Stimulated activated CD4-positive, alpha-beta T cell treated with anti-CD3 and anti-CD28 coated beads, Interleukin-1b, Interleukin-23, amount 100 ng/mL, for 1 hour (primary cell): ENCODE measurements at places on chromosomes 16 and 17.
A peak's percentile ranks its signal among the peaks of the same experiment; 100 is the strongest.

- no peak for DNase-seq
Observed at GRCh38 chr17:48026502-48027321, 10.9 kb downstream of the COPZ2 start.

DNA sequence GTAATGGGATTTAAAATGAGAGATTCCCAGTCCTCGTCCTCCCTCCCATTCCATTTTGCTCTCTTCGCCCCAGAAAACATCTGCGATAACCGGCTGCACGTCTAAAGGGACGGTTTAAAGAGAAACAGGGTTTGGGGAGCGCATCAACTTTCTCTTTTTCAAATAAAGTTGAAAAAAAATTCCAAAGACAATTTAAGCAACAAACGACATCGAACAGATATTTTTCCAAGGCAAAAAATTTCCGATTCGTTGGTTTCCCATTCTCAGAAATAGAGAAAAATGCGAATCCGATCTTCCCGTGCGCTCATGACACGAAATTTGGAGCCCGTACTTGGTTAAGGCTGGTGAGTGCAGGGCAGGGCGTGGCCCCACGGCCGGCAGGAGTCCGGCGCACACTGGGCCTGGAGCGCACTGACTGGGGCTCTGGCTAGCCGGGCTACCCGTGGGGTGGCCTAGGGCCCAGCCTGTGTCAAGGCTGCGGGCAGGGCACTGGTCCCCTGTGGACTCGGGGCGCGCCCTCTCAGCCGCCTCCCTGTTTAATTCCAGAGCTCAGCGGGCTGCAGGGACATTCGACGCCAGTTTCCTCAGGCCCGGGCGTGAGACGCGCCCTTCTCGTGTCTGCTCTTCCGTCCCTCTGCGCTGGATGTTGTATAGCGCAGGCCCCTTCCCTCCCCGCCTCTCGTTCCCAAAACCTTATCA lies 17.9 kb upstream of the ZFHX3 start:
- no peak for DNase-seq

- DNase-seq: no peak
Observed at GRCh38 chr16:54418903-54419302, 132.3 kb upstream of the IRX3 start.

GRCh38 chr17:30567231-30568116 lies 90.3 kb downstream of the GOSR1 start:
- no peak for DNase-seq

- DNase-seq: no peak
Observed at GRCh38 chr16:65842067-65842466, 524.4 kb upstream of the CDH5 start.

- no peak for DNase-seq
Observed at GRCh38 chr17:32833526-32833925, 43.4 kb downstream of the MYO1D start.

DNA sequence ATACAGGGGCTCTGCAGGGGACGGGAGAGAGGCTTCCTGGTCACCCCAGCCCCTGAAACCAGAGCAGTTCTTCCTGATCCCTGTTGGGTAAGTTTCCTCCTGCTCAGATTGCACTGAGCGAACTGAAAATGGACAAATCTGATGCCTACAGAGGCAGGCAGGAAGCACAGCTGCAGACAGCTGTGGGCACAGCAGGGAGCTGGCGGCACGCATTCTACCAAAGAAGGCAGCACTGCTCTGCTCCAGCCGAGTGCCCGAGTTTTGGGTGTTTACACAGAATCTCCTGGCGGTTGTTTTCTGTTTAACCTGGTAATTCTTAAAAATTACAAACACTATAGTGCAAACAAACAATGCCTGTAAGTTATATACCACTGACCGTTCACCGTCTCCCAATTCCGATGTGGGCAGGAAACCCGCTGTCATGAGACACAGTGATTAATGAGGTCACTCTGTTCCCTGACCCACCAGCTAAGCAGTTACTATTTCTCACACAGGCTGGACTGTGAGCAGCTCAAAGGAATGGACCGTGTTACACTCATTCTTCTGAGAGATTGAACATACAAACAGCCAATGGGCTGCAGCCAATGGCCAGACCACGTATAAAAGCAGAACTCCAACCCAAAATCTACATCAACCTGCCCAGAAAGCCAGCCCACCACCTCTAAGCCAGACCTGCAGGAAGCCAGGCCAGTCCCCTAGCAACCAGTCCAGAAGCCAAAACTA lies 25.5 kb downstream of the NSMCE1 start:
- no peak for DNase-seq

DNA sequence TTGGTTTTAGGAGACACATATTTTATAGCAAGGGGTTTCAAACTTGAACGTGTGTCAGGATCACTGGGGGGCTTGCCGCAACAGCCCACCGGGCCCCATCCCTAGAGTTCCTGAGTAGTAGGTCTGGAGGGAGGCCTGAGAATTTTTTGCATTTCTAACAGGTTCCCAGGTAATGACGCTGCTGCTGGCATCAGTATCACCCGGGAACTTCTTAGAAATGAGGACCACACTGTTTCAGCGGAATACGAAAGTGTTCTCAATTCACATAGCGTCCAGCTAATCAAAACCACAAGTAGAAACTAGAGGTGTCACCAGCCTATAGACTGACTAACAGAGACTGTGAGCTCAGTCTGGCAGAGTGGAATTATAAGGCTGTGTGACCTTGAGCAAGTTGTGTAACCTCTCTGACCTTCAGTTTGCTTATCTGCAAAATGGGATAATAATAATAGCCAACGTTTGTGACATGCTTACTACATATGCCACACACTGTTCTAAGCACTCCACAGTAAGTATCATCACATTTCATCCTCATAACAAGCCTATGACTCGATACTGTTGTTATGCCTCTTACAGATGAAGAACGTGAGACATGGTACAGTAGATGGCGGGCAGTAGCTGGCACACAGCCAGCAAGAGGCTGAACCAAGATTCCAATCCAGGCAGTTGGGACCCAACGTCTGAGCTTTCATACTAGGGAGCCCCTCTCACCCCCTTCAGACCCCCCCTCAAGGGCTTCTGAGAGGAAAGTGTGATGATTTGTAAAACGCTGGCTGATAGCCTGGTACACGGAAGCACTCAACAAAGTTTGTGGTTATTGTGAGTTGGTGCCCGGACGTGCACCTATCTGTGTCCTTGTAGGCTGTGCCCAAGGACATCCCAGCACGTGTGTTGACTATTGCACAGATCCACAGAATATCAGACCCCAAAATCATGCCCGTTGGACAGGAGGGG lies 4.6 kb upstream of the ICAM2 start:
- no peak for DNase-seq

- no peak for DNase-seq
Observed at GRCh38 chr16:85751698-85752501, 1.0 kb upstream of the C16orf74 start.

- no peak for DNase-seq
Observed at GRCh38 chr16:70466805-70467076, 12.3 kb downstream of the FCSK start.

DNA sequence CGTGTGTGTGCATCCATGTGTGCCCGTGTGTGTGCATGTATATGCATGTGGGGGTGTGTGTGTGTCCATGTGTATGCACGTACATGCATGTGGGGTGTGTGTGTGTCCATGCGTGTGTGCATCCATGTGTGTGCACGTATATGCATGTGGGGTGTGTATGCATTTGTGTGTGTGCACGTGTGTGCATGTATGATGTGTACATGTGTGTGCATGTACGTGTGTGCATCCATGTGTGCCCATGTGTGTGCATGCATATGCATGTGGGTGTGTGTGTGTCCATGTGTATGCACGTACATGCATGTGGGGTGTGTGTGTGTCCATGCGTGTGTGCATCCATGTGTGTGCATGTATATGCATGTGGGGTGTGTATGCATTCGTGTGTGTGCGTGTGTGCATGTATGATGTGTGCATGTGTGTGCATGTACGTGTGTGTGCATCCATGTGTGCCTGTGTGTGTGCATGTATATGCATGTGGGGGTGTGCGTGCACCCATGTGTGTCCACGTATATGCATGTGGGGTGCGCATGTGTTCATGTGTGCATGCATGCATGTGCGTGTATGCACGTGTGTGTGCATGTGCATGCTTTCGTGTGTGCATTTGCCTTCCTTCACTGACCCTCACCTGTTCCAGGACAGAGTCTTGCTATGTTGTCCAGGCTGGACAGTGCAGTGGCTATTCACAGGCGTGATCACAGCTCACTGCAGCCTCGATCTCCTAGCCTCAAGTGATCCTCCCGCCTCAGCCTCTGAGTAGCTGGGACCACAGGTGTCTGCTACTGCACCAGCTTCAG lies 129.6 kb upstream of the TNRC6C start:
- DNase-seq: no peak

DNA sequence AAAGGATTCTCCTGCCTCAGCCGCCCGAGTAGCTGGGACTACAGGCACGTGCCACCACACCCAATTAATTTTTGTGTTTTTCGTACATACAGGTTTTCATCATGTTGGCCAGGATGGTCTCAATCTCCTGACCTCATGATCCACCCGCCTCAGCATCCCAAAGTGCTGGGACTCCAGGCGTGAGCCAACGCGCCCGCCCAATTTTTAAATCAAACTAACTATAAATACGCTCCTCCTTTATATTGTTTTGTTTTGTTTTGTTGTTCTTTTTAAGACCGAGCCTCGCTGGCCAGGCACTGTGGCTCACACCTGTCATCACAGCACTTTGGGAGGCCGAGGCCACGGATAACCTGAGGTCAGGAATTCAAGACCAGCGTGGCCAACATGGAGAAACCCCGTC lies 1.9 kb upstream of the UTP6 start:
- DNase-seq: no peak

DNA sequence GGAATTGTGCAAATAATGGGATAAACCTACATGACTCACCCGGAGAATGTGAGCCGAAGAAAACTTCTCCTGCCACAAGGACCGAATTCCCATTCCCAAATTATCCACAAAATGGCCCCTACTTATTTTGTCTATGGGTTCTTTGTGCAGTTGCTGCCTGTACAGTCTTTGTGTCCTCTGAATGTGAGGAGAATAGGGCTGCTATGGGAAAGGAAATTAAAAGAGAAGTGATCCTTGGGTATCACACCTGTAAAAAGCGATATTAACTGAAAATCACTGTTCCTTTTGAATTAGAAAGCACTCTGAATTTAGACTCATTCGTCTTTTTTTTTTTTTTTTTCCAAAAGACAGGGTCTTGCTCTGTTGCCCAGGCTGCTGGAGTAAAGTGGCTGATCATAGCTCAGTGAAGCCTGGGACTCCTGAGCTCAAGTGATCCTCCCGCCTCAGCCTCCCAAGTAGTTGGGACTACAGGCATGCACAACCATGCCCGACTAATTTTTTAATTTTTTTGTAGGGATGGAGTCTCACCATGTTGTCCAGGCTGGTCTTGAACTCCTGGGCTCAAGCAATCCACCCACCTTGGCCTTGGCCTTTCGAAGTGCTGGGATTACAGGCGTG lies 45.4 kb downstream of the CHD9 start:
- no peak for DNase-seq

DNA sequence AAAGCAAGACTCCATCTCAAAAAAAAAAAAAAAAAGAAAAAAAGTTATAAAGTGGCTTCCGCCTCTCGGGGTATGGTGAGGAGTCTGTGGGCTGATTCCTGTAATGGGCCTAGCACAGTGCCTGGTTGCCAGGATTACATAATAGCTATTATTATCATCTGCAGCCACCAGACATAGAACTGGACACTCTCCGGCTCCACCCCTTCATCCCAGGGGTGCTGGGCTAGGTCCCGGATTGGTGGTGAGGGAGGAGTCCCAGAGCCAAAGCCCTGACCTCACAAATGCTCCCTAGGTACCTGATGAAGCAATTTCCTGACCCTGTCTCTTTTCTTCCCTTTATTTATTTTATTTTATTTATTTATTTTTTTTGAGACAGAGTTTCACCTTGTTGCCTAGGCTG lies 11.6 kb upstream of the ADGRG1 start:
- DNase-seq: no peak

DNA sequence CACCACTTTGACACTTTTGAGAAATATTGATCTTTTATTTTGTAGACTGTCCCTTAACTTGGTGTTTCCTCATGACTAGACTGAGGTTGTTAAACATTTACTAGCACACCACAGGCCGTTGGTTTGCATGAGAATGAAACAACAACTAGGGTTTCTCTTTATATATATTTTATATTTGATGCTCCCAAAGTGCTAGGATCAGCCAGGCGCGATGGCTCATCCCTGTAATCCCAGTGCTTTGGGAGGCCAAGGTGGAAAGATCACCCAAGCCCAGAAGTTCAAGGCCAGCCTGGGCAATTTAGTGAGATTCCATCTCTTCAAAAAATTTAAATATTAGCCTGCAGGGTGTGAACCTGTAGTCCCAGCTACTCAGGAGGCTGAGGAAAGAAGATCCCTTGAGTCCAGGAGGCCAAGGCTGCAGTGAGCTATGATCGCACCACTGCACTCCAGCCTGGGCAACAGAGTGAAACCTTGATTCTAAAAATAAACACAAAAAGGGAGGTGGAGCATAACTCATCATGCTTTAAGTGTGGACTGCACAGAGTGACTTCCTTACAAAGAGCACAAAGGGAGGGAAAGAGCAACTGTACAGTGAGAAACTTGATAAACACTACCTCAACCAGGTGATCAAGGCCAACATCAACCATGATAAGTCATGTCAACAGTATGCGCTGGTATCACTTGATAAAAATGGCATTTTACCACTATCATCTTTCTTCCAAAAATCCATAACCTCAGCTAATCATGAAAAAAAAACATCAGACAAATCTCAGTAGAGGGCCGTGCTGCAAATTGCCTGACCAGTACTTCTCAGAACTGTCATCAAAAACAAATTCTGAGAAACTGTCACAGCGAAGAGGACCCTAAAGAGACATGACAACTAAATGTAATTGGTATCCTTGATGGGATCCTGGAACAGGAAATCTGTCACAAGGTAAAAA lies 72.8 kb upstream of the ATF7IP2 start:
- DNase-seq: no peak

GRCh38 chr17:59561042-59561441 lies 4.4 kb upstream of the DHX40 start:
- no peak for DNase-seq

DNA sequence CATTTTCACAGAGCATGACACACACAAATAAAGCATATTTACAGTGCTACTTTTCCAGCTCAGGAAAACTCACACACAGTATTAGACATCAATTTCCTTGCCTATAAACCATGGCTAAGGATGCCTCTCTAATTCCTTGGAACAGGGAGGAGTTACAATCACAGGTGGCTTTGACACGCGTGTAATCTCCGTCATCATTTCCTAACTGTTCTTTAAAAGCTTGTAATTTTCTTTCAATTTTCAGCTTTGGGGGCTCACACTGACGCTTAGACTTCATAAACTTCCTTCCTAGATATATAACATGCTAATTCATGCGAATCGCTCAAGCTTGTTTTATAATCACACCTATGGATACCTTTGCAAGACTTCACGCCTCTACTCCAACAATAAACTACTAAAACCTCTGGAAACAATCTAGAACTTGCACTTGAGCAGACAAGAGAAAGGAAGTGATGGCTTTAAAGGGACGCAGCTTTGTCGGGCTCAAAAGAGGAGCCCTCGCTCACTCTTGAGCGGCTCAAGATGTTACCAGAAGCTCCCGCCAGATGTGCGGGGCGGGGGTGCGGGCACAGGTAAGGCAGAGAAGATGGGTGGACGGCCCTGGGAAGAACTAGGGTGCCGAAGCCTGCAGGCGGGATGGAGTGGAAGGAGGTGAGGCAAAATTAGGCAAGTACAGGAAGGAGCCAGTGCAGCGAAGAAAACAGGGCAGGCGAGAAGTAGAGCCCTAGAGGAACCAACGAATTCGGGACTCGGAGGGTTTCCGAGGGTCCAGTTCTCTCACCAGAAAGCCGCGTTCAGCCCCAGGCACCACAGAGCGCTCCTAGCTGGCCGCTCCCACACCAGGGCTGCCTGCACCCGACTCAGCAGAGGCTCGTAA lies 631 bp downstream of the RETREG3 start:
- DNase-seq: peak; percentile 2
